Esophagus squamous epithelium (tissue), 5 donors: ENCODE measurements at places on chromosomes 1 and 21.

DNA sequence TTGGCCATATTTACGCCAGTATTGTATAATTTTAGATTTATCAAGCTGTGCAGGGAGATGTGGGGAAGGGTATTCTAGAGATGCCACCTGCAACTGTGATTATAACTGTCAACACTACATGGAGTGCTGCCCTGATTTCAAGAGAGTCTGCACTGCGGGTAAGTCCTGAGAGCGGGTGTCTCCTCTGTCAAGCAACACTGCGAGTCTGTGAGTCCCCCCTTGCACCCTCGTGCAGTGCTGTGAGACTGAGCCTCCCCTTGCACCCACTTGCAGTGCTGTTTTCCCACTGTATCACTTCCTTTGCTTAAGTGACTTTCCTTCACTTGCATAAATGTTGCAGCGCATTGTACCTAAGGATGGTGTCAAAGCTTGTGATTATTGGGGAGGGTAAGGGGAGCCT is 75.0 kb downstream of the TPR start:
- DNase-seq, result no peak

- no peak for DNase-seq
Observed at GRCh38 chr1:10613861-10614260, 139.1 kb downstream of the PEX14 start.

GRCh38 chr21:34884346-34884929 is 164.7 kb downstream of the RUNX1 start:
- no peak for DNase-seq

DNA sequence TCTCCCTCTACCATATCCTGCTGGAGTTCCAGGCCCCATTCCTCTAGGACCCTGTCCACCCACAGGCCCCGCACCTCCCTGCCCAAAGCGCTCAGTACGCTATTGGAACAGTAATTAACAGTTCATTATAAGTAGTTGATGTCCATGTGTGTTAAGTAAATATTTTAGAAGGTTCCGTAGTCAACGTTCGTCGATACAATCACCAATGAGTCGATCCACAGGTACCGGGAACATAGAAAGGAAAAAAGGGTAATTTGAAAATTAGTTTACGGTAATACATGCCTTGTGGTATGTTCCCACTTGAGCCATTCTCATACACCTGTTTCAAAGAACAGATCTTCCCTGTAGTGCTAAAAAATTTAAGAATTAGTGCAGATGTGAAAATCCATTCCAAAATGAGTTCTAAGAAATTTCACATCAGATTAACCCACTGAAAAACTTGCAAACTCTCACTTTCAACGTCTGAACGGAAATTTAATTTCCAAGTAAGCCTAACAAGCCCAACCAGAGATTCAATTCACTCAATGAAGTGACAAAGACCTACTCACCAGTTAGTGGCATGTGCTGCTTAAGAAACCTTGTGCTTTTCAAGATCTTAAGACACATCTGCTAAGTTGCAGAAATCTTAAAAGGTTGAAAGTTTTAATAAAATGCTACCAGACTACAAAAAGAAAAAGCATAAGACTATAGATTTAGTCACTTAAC is 8.3 kb downstream of the SFPQ start:
- no peak for DNase-seq

GRCh38 chr1:72634946-72635345 is 352.6 kb upstream of the NEGR1 start:
- no peak for DNase-seq

- no peak for DNase-seq
Observed at GRCh38 chr21:35507181-35507759, 458.2 kb upstream of the RUNX1 start.

DNA sequence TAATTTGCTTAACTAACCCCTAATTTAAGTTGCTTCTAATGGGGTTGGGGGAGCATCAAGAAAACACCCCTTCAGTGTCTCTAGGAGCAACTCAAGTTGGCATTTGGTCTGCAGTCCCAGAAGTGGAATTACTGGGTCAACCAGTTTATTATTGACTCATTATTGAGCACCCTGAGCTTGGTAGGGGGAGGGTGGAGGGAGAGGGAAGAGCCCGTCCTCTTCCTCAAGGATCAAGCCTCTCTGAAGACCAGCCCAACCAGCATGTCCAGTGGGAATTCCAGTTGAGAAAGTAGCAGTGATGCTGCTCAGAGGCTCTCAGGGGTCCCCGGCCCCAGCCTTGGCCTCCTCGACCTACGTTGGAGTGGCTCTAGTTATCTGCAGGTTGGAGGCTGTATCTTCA is 2.1 kb upstream of the PLA2G2F start:
- DNase-seq, result no peak

GRCh38 chr1:243575070-243575469 is 275.0 kb downstream of the AKT3 start:
- DNase-seq, result no peak

GRCh38 chr1:37888022-37888700 is 28.8 kb upstream of the MTF1 start:
- DNase-seq, result no peak

- DNase-seq, result no peak
Observed at GRCh38 chr1:3525551-3526482, 71.4 kb downstream of the ARHGEF16 start.

DNA sequence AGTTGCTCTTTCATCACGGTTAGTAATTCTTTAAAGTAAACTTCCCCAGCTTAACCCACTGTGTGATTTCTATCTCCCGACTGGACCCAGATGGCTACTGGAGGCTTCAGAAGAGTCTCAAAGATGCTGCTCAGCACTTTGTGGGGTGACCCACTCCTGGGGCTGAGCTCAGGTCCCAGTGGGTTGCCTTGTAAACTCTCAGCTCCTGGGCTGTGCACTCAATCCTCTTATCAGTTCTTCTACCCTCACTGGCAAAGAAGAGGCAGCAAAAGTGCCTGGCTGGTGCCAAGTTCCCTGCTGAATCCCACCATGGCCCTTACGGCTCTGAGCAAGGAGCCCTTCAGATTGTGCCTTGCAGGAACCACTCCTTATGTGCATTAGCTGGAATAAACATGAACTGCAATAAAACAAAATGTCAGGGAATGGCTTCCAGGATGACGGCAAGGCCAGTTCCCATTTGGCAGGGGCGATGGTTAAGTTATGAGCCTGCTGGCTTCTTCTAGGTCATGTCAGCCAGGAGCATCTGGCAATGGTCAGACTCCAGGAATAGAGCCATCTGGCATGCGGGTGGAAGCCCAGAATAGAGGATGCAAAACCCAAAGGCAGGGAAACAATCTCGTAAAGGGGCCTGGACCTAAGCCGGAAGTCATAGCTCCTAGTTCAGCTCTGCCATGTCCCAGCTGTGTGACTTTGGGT is 6.8 kb downstream of the MYOC start:
- DNase-seq, result no peak

GRCh38 chr1:169245706-169246105 is 121.9 kb downstream of the NME7 start:
- DNase-seq, result no peak

- DNase-seq, result no peak
Observed at GRCh38 chr1:14996133-14997050, 157.2 kb upstream of the TMEM51 start.

DNA sequence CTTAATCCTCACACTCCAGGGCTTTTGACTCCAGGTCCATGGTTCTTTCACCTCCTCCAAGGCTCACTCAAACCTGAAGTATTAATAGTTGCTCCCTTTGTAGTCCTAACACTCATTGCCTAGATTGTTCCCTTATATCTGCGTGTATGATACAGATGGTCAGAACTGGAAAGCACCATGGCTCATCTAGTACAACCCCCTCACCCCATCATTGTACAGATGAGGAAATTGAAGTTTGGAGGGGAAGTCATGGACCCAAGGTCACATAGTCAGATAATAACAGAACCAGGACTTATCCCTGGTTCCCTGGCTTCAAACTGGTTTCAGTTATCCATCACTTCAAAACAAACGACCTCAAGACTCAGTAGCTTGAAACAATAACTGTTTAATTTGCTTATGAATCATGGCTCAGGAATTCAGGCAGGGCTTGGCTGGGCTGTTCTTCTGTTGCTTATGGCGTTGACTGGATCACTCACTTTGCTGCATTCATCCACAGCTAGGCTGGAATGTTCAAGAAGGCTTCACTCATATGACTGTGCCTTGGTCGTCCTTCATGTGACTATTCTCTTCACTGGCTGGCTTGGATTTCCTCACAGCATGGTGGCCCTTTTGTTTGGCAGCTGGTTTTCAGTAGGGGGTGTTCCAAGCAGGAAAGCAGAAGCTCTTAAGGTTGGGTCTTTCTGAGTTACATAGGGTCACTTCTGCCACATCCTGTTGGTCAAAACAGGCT is 5.0 kb downstream of the NOS1AP start:
- no peak for DNase-seq
